Stimulated activated CD8-positive, alpha-beta memory T cell treated with anti-CD3 and anti-CD28 coated beads, Interleukin-2, amount 100 ng/mL, for 1 hour (primary cell): ENCODE measurements at places on chromosomes 7 and 10.

- no peak for DNase-seq
Observed at GRCh38 chr10:19629567-19629966, 186.7 kb upstream of the PLXDC2 start.

DNA sequence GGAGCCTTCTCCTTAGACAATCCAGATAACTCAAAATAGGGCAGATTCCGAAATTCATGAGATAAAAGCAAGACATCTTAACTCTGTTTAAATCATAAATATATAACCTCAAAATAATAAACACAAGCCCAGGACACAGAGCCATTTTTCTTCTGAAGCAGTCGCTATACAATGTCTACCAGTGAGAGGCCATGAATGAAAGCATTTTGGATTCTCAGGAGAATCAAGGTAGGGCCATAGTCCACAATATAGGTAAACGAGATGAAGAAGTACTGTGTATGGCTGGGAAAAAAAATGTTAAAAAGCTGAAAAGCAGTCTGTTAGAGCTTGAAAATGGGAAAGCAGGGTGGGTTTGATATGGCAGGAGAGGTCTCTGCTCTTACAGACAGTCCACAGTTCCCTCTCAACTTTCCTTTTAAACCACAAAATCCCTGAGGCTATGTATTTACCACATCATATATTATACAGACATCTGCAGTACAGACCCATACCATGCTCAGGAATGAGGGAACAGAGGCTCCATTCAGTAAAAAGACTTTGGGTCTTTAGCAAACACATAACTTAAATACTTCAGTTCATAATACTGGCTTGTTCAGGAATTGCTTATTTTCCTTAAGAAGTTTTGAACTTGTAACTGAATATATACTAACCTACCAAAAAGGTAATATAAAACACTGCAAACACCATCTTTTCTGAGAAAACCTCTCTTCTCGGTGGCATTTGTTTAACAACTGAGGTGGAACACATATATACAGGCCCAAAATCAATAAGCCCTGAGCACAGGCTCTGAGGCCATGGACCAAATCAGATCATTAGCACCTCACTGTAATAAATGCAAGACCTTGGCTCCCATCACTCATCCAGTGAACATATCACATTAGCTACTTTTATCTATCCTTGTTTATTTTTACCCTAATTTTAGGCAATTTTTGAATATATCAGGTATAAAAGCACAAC, 109.3 kb downstream of the SORBS1 start:
- no peak for DNase-seq

- no peak for DNase-seq
Observed at GRCh38 chr10:109866995-109867635, 56.2 kb downstream of the XPNPEP1 start.

- no peak for DNase-seq
Observed at GRCh38 chr10:33102071-33102470, 144.0 kb upstream of the ITGB1 start.

- no peak for DNase-seq
Observed at GRCh38 chr7:1690359-1690958, 20.4 kb downstream of the ELFN1 start.

DNA sequence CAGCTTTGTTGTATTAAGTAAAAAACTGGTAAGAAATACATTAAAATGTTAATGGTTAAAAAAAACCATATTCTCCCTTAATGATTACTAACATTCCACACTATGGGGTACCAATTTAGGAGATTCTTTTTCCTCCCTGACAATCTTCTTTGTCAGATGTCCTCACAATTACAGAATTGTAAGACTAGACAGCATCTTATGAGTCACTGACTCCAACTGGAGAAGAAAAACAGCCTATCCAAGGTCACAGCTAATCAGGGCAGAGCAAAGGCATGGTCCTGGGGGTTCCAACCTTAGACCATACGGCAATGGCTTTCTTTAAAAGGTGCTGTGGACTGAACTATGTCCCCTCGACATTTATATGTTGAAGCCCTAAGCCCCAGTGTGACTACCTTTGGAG, 127.6 kb downstream of the DLG5 start:
- DNase-seq, result no peak

- DNase-seq, result no peak
Observed at GRCh38 chr10:131311661-131312477, at the start of gene TCERG1L. TSS of gene TCERG1L (minus strand) at chr10:131311721. CDS start at chr10:131311635, 86 bp downstream.

- DNase-seq, result no peak
Observed at GRCh38 chr7:22129166-22129565, 183.5 kb upstream of the CDCA7L start.

GRCh38 chr7:116762971-116763370, 91.0 kb downstream of the MET start:
- no peak for DNase-seq

- DNase-seq, result no peak
Observed at GRCh38 chr10:100462709-100463108, at the start of gene WNT8B. TSS of gene WNT8B (plus strand) at chr10:100463009. CDS start at chr10:100463169, 160 bp downstream.

- no peak for DNase-seq
Observed at GRCh38 chr10:35921866-35922350, 279.8 kb upstream of the FZD8 start.

DNA sequence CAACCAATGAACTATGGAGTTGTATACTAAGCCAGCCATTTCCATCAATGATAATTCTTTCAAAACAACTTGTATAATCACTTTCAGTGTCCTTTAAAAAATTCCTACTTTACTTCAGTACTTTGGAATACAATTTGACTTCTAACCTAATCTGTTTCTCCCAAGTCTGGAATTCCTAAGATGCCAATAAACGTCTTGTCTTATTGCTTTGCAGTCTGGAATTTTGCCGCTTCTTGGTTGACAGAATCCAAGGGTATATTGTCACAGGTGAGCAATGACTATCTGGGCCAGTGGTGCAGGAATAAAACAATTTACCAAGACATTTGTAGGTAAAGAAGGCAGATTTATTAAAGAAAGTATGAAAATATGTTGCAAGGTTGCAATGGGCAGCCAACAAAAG, 21.8 kb downstream of the RP9 start:
- no peak for DNase-seq

- no peak for DNase-seq
Observed at GRCh38 chr10:48890888-48891850, 48.5 kb downstream of the LRRC18 start.

DNA sequence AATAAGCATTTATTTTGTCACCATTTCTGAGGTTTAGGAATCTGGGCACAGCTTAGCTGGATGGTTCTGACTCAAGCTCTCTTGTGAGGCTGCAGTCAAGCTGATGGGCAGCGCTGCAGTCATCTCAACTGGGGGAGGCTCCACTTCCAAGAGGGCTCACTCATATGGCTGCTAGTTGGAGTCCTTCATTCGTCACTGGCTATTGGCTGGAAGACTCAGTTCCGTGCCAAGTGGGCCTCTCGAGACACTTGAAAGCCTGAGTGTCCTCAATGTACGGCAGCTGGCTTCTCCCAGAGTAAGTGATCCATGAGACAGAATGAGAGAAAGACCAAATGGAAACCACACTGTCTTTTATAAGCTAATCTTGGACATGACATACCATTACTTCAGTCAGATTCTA, 21.6 kb upstream of the COL13A1 start:
- DNase-seq, result no peak

DNA sequence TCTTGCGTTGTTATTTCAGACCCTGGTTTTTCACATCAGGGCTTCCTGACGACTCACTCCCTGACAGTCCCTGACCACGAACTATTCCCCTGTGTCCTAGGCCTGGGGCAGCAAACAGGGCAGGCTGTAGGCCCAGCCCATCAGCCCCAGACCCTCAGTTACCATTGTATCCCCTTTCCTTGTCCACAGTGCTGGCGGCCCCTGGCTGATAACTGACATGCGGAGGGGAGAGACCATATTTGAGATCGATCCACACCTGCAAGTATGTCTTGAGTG, 50.5 kb upstream of the TRIM8 start:
- no peak for DNase-seq

GRCh38 chr10:98267069-98267893, 713 bp downstream of the LOXL4 start:
- DNase-seq, result no peak

GRCh38 chr7:157554393-157555238, 217.8 kb downstream of the DNAJB6 start:
- no peak for DNase-seq

- DNase-seq, result no peak
Observed at GRCh38 chr7:29878081-29878688, 71.9 kb downstream of the WIPF3 start.

DNA sequence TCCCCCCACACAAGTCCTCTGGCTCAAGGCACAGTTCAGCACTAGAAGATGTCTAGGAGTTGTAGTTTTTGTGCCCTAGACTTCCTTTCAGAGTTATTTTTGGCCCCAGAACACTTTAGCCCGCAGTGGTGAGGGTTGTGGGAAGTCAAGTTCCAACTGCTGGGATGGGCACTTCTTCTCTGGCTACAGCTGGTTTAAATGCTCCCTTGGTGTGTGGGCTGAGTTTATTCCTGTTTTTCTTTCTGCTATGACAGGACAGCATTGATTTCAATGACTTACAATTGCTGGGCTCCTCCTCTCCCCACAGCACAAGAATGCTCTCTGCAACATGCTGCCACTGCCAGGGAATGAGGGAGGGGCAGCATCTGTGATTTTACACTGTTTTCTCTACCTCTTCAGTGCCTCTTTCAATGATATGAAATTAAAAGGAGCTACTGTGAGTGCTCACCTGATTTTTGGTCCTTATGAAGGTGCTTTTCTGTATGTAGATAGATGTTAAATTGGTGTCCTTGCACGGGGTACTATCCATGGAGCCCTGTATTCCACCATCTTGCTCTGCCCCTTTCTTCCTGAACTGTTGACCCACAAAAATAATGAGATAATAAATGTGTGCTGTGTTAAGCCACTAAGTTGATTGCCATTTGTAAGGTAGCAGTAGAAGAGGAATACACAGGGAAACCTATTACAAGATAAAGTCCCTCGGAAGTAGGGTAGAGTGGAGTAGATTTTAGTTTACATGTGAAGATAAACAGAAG, 56.3 kb downstream of the SLC13A1 start:
- DNase-seq, result no peak

DNA sequence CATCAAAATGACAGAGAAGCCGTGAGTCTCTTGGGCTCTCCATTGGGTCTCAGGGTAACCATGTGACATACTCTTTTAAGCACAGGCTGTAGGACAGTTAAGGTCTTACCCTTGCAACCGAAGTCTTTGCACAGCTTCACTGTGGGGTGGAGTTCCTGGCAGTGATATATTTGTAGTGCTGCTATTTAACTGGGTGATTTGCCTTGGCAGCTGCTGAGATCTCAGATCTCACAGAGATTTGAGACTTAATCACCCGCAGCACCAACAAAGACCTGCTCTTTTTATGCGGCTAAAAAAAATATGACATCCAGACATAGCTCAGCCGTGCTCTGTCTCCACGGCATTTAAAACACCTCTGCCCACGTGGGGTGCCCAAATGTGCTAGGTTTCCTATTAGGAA, 63.4 kb upstream of the NPTX2 start:
- no peak for DNase-seq

DNA sequence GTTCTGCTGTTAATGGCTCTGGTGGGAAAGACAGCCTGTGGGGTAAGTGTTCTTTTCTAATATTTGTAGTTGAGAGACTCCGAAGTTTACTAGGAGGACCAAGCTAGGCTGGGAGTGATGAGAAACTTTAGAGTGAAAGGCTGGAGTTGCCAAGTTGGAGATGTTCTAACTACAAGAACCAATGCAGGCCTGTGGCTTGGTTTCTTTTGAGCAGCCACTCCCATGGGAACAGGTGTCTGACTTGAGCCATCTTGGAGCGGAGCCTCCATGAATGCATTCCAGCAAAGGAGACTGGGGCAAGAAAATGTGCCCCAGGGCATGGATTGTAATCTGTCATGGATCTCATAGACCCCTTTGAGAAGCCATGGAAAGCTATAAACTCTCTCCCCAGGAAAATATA, 296 bp downstream of the HABP2 start:
- no peak for DNase-seq

DNA sequence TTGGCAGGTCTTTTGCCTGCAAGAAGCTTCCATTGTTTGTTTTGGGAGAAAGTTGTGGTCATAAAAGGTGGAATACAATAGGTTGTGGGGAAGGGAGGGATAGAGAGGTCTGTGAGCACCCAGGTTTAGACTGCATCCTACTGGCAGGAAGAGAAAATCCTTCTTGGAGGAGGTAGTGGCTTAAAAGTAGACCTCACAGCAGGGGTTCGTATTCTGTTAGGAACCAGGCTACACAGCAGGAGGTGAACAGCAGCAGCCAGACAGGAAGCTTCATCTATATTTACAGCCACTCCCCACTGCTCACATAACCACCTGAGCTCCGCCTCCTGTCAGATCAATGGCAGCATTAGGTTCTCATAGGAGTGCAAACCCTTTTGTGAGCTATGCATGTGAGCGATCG, 245.3 kb downstream of the NSUN6 start:
- no peak for DNase-seq

GRCh38 chr10:122650331-122650730, 49.3 kb downstream of the C10orf120 start:
- no peak for DNase-seq

DNA sequence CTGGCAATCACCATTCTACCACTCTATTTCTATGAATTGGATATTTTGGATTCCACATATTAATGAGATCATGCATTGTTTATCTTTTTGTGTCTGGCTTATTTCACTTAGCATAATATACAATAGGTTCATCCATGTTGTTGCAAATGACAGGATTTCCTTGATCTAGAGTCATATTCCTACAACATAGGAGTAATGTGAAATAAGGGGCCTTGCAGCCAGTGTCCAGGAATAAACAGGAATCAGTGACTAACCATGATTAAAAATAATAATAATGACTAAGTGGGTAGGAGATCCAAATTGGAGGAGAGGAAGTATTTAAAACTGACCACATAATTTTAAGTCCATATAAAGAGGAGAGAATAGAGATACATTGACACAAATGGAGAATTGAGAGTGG, 49.9 kb downstream of the SCIN start:
- no peak for DNase-seq

- no peak for DNase-seq
Observed at GRCh38 chr10:98446151-98446660, 529 bp downstream of the HPS1 start.

GRCh38 chr7:141119187-141119586, 45.3 kb downstream of the TMEM178B start:
- no peak for DNase-seq

DNA sequence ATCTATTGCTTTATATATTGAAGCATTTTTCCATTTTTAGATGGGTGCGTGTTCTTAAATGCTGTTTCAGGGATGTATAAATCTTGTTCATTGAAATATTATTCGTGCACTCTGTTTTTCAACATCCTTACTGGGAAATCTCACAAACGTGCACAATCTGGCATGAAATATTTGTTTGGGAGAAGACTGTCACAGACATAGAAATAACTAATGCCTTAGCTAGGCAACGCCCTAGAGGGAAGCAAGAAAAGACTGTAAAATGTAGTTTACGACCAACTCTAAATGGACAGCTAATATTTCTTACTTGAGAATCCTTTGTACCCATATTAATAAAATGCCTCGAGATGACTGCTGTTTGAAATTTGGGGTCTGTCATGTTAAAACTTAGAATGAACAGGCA, 8.9 kb downstream of the DOCK4 start:
- DNase-seq, result no peak
